SK-N-SH treated with all-trans-retinoic acid at 6 μM for 48 hours (cell line): ENCODE measurements at places on chromosomes 4 and X.

GRCh38 chrX:129653971-129654651 is 645 bp downstream of the APLN start:
- peak; percentile 71 for ATAC-seq

DNA sequence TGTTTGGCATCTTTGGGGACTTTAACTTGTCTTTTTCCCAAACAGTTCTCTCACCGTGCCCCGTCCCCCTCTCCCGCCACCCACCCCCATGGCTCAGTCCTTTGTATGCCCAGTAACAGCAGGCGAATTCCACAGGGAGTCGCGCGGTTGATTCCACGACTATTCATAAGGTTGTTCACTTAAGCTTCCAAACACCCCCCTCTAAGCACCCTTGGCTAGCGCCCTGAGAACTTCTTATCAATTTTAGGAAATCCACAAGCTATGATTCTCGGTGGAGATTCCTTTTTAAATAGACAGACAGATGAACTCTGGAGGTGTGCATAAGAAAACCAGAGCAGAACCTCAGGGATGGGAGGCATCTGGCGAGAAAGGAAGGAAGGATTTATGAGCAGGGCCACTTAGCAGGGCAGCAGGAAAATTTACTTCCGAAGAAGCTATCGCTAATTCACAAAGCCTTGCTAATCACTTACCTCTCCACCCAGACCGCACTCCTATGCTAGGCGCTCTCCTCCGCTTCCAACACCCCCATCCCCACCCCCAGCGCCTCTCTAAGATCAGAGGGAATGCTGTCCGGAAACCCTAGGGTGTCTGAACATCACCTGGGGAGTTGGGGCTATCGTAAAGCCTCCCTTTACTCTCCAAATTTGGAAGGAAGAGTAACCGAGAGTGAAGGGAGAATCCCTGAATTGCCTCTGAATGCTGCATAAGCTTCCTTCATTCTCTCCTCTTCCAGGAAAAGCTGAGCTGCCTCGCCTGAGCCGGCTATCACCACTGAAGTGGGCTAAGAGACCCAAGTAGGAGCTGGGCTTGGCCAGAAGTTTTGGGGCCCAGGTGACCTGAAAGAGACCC is 1.7 kb downstream of the UNC5C start:
- ATAC-seq = peak; percentile 3; the same call in 2 of the 3 replicates

DNA sequence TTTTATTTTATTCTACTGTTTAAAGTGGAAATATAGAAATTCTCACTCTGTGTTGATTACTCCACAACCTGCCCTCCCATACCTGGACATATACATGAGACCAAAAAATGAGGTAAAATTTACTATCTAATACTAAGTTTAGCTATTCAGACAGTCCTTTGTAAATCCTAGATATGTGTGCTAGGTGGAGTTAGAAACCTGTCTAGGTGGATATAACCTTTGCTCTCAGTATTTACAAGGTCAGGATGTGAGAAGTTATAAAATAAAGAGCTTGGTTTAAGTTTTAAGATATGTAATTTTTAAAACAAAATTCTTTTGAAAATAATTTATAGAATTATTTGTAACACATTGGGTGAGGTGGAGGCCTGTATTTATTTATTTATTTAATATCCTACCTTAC is 221.5 kb downstream of the PCDH7 start:
- ATAC-seq = no peak

DNA sequence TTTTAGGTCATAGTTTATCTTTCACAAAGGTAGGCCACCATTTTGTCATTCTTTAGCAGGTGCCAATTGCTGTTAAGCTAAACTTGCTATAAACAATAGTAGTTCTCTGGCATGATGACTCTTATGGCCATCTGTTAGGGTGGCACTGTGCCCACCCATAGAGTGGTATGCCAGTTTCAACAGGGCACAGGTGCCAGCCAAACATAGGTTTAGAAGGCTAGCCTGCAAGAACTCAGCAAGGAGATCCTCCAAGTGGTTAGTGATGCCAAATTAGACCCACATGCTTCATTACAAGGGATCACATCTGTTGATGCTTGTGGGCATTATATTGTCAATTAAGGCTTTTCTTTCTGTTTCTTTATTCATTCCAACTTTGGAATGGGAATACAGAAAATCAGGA is 204.5 kb downstream of the FMR1NB start:
- no peak for ATAC-seq

- no peak for ATAC-seq
Observed at GRCh38 chr4:1398681-1399507, 7.3 kb downstream of the NKX1-1 start.

DNA sequence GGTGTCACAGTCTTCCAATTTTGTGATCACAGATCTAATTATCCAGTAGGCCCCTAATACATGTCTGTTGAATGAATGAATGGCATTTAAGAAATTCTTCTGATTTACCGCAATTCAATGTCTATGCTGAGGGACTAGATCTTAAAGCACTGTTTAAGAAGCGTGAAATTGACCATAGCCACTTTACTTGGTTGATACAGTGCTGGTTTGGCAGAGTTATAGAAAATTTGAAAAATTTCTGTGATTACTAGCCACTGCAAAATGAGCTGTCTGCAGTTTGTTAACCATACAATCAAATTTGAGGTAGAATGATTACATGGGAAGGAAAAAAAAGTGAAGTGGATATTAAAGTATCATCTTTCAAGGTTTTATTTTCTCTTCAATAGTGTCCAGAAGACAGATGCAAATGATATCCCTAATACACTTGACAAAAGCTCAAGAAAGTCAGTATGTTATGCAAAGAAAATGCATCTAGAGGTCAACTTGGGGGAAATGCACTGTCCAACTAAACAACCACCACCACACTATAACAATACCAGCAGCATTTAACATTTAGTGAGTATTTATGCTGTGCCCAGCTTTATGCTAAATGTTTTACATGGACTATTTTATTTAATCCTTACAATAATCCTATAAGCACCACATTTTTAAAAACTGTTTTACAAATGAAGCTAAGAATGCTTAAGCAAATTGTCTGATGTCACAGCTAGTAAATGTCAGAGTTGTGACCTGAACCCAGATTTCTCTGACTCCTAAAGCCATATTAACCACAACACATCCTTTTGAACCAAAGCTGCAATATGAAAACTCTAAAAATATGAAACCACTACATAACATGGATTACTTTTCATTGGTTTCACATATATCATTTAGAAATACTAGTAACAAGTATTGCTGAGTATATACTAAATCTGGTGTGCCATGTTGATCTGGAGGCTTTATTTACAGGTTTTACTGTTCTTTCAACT is 217.9 kb upstream of the MAB21L2 start:
- ATAC-seq = no peak; the same call in 2 of the 3 replicates

- ATAC-seq = no peak
Observed at GRCh38 chrX:29691044-29691443, 524.3 kb upstream of the MAGEB2 start.

GRCh38 chr4:169818063-169818679 is 60.4 kb upstream of the HPF1 start:
- no peak for ATAC-seq

DNA sequence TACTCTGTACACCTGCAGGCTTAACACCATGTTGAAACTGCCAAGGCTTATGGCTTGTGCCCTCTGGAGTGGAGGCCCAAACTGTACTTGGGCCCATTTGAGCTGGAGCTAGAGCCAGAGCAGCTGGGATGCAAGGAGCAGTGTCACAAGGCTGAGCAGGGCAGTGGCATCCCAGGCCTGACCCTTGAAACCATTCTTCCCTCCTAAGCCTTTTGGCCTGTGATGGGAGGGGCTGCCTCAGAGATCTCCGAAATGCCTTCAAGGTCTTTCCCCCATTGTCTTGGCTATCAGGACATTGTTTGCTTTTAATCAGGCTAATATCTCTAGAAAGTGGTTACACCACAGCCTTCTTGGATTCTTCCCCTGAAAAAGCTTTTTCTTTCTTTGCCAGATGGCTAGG is 10.9 kb upstream of the PNMA5 start:
- no peak for ATAC-seq

- ATAC-seq = peak; percentile 97
Observed at GRCh38 chr4:21733894-21734630, 214.5 kb downstream of the KCNIP4 start.

- ATAC-seq = no peak
Observed at GRCh38 chr4:186404562-186405134, 138.7 kb downstream of the F11 start.

- peak; percentile 71 for ATAC-seq
Observed at GRCh38 chr4:182604161-182604622, 313.0 kb downstream of the DCTD start.

- ATAC-seq = no peak
Observed at GRCh38 chr4:23814587-23814986, 75.3 kb downstream of the PPARGC1A start.

GRCh38 chr4:159197260-159197884 is 94.5 kb downstream of the RAPGEF2 start:
- ATAC-seq = no peak

DNA sequence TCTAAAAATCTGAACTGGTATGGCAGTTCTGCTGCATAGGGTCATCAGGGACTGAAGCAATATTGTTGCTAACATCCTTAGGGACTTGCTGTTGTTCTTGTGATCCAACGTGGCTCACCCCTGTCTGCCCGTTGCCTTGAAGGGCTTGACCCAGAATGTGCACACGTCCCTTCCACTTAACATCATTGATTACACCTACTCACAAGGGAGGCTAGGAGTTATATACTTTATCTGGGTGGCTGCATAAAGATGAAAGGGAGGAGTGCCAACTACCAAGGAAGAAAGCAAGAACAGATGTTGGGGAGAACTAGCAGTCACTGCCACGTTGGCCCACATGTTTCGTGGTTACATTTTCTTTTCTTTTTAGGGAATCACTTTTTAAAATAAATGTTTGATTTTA is 34.0 kb downstream of the SLC9A6 start:
- no peak for ATAC-seq

DNA sequence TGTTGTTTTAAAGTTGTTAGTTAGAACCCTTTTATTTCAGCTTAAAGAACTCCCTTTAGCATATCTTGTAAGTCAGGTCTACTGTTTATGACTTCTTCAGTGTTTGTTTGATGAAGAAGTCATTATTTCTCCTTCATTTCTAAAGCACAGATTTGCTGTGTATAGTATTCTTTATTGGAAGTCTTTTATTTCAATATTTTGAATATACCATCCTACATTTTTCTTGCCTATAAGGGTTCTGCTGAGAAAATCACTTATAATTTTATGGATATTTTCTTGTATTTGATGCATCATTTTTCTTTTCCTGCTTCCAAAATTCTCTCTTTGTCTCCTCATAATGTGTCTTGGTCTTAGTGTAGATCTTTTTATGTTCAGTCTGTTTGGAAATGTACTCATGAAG is 134.5 kb downstream of the CPXCR1 start:
- no peak for ATAC-seq

- ATAC-seq = peak; percentile 56
Observed at GRCh38 chr4:84965553-84966381, 723 bp downstream of the WDFY3 start.

DNA sequence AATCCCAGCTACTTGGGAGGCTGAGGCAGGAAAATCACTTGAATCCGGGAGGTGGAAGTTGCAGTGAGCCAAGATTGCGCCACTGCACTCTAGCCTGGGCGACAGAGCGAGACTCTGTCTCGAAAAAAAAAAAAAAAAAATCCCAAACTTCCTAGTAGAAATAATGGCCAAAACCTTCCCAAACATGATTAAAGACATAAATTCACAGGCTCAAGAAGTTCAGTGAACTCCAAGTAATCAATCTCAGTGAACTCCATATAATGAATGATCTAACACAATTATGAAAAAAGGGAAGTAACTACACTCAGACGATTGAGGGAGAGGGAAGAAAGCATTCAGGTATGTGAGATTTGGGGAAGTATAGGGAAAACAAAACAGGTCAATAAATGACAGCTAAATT is 6.5 kb downstream of the FUNDC1 start:
- ATAC-seq = no peak

- peak; percentile 6; the same call in 1 of the 3 replicates for ATAC-seq
Observed at GRCh38 chr4:771464-771863, 54.5 kb downstream of the CPLX1 start.

DNA sequence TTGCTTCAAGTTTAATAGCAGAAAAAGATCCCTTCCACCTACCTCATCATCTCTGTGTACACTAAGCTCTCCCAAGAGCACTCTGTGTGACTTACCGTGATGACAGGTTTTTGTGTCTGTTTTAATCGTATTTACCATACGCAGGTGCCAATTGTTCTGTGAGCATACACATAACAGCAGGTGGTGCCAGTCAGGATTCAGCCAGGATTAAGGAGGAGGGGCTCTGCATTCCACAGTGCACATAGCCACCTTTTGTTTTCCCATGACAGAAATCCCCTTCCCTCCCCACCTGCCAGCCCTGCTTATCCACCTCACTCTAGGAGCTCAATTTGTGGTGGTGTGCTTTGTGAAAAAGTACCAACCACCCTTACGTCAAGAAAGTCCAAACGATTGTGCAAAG is 14.8 kb downstream of the ANK2 start:
- ATAC-seq = no peak

DNA sequence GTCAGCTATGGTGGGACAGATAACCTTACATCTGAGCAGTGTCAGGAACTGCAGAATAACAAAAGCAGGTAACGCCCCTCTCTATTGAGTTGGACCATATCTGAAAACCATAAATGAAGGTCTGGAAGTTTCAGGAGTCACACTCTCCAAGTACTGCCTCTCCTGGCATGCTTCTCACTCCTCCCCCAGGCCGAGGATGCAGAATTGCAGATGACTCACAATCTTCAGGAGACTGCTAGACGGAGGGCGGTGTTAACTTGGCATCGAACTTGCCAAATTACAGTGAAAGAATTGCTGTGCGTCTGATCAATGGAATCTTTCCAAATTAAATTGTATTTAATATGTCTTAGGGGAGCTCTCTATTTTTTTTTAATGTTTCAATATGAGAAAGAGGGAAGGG is 67.1 kb upstream of the TRIM2 start:
- peak; percentile 94 for ATAC-seq

DNA sequence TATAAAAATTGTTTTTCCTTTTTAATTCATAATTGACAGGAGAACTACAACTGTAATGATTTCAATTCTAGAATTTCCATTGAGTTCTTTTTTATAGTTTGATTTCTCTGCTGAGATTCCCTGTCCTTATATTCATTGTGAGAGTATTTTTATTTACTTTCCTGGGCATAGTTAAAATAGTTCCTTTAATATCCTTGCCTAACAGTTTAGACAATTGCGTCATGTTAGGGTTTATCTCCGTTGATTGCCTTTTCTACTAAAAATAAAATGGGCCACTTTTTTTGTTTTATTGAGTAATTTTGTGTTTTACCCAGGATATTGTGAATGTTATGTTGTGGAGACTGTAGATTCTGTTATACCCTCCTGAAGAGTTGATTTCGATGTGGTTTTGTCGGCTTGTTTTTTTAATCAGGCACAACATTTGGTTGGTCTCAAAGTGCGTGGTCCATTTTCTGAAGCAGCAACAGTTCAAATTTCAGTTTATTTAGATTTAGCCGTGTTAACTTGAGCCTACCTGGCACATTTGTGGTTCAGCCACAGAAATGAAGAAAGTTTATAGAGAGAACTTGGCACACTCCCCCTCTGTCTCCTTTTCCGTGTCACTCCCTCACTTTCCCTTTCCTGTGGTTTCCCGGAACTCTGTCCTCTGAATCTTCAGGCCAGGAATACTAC is 16.0 kb upstream of the PRRG1 start:
- ATAC-seq = no peak

DNA sequence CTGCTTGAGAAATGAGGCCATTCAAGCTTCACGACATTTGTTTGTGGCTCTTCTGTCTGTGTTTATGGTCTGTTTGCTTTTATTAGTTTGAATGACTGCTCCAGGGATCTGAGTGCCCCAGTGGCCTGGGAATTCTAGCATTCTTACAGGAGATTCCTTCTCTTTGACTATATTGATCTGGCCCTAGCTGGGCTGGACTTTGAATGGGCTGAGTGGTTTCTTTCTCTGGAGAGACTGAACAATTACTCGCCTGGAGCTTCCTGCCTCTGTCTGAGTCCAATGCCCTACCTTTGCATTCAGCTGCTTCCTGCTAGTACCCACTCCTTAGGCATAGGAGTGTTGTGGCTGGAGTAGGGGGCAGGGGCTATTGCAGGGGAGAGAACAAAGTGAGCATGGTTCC is 51.2 kb upstream of the EDA start:
- no peak for ATAC-seq
